ENCODE measurements at places on chromosomes 5 and 9.

GRCh38 chr9:134709512-134710270 is 68.1 kb downstream of the COL5A1 start:
- DNase-seq = no peak

- no peak for DNase-seq
Observed at GRCh38 chr9:75054368-75055001, 26.4 kb upstream of the CARNMT1 start.

GRCh38 chr5:1762883-1763547 is 36.6 kb downstream of the MRPL36 start:
- no peak for DNase-seq

DNA sequence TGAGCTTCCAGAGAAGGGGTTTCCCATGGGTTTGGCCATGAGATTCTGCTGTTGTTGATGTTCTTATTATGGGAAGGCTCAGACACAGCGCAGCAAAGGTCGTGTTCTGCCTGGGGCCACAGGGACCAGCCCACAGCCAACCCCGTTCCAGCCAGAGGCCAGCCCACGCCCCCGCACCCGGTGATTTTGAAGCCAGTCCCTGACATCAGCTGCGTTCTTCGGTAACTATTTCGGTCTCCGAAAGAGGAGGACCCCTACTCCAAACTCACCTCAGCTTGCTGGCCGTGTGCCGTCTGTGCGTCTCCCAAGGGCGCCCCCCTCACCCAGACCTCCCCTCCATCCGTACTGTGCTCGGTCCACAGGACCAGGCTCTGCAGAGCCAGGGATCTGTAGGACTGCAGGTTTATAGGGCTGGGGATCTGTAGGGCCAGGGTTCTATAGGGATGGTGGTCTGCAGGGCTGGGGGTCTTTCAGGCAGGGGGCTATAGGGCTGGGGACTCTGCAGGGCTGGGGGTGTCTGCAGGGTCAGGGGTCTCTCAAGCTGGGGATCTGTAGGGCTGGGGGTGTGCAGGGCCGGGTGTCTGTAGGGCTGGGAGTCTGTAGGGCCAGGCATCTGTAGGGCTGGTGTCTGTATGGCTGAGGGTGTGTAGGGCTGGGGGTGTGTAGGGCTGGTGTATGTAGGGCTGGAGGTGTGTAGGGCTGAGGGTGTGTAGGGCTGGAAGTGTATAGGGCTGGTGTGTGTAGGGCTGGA is 11.8 kb downstream of the COL5A1 start:
- no peak for DNase-seq

GRCh38 chr9:128304971-128305288 is 17.3 kb downstream of the TRUB2 start:
- no peak for DNase-seq

- no peak for DNase-seq
Observed at GRCh38 chr5:96856371-96856770, 19.9 kb upstream of the ERAP2 start.

DNA sequence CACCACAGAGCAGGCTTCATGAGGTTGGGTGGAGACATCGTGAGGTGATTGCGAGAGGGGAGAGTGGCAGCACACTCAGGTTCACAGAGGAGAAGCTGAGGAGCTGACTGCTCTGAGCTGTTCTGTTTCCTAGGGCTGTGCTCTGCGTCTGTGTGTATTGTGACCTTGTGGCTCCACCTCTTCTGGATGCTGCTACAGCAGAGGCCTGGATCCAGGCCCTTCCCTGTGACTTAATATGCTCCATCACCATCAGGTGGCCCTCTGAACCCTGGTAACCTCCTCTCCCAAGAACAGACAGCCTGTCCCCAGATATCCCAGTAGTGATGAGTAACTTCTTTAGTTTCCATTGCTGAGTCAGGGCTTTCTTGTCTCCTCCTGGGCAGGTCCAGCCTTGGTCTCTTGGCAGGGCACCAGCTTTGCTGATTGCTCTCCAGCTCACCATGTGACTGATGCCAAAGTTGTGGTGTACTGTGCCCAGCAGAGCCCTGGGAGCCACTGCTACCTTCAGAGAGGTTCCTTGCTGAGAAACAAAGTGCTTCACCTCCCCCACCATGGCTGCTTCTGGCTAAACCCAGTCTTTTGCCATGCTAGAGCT is 212.8 kb upstream of the CHD1 start:
- no peak for DNase-seq

DNA sequence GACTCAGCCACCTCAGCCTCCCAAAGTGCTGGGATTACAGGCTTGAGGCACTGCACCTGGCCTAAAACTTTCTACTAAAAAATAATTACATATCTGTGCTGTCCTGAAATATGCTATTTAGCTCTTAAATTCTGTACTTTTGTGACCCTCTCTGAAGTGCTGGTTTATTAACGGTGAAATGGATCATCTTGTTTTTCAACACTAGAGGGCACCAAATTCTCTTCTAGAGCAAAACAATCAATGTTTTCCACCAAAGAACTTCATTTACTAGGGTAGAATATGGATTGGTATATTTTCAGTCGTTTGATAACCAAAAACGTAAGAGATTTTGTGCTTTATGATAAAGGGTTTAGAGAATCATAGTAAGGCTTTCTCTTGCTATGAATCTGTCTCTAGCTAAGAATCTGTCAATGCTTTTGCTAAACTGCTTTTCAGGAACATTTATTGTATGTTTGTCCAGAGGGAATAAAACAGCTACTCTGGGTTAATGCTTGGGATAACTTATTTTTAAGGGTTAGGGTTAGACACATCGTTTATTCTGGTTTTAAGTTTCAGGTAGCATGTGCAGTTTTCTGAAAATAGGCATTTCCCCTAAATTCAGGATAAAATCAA is 63.6 kb downstream of the RNF180 start:
- DNase-seq = peak; percentile 21

- DNase-seq = peak; percentile 18
Observed at GRCh38 chr9:21995666-21996398, 1.2 kb downstream of the CDKN2B-AS1 start.

GRCh38 chr5:96614110-96614691 is 48.0 kb upstream of the CAST start:
- peak; percentile 70 for DNase-seq

GRCh38 chr9:115230924-115231515 is 113.1 kb upstream of the TNC start:
- no peak for DNase-seq

DNA sequence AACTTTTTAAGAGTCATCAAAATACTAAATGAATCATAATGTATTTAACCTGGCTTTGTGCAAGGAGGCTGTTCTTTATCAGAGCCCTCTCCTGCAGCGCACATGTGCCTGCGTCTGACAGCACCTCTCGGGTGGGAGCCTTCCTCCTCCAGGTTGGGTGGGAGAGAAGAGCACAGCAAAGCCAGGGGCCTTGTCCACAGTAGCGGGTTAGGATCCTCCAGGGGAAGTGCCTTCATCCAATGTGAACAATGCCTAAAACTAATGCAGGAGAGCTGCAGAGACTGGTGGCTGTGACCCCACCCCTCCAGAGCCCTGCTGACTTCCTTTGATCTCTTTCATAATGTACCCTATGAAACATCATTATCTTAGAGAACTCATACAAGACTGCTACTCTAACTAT is 10.2 kb downstream of the UBE2QL1 start:
- no peak for DNase-seq

DNA sequence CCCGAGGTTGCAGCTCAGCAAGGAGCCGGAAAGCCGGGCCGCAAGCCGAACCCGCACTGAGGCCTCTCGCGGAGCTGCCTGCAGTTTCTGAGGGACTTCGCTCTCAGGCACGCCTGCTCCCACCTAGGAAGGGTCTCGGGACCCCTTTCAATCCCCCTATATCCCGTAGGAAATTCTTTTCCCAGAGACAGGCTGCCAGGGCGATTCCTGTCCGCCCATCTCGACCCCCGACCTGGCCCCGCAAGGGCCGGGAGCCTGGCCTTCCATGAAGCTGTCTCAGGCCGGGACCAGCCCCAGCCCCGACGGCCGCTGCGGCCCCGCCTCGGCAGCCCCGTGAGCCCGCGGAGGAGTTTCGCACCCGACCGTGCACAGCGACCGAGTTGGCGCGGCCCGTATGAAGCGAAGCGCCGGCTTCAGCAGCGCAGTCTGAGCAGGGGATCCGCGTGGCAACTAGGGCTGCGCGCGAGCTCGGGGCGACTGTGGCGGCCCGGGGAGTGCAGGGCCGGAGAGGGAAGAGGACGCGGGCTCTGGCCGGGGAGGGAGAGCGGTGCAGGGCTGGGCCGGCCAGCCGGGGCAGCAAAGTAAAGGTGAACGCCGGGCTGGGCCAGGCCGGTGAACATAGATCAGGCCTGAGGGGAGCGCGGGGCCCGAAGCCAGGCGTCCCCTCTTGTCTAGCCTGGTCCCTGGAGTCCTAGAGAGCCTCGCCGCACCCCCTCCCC is 977 bp upstream of the PRDM12 start:
- no peak for DNase-seq

DNA sequence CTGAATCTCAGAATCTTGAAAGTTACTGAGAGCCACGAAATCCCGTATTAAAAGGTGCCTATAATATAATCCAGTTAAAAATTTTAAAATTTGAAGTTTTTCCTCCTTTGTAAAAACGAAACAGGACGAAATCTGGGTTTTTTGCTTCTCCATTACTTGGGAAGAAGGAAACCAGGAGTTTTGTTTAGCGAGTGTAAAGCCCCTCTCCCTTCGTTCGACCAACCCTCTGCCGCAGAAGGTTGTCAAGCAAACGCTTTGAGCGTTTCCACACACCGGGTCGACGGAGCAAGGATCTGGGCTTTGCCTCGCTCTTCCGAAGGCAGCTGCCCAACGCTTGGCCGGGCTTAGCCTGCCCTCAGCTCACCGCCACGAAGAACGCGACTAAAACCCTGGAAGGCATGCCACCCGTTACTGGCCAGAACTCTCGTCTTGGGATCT is 1.6 kb upstream of the FOXE1 start:
- DNase-seq = no peak

- DNase-seq = no peak
Observed at GRCh38 chr5:133471699-133472098, 140.6 kb downstream of the FSTL4 start.

DNA sequence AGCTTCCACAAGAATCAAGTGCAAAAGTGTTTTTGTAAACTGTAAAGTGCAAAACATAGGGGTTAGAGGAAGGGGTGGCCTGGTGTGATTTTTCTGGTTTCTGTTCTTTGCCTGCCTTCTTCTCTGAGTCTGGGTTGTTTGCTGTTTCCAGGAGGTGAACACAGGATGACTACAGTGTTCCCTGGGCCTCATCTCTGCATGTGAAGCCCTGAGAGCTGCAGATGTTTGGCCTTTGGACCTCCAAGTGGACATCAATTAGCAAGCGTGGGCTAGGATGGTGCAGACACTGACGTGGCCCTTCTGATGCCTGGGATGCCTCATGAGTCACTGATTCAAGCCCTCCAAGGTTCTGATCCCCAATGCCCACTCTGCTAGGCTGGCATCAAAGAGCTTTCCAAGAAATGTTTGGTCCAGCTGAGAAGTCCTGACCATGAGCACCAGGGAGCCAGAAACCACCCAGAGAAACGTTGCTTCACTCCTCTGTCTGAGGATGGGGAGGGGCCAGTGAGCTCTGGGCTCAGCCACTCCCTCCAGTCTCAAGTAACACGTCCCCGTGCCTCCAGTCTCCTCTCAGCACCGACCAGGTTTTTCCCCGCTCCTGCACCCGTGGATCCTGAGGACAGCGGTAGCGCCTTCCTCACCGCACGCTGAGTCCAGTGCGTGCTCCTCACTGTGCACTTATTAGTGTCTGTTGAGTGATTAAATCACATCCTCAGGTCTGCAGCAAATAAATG is 7.6 kb downstream of the IL9 start:
- DNase-seq = no peak

- no peak for DNase-seq
Observed at GRCh38 chr5:143086546-143086907, 316.4 kb downstream of the ARHGAP26 start.

GRCh38 chr9:27196383-27196782 is 87.4 kb downstream of the TEK start:
- no peak for DNase-seq

DNA sequence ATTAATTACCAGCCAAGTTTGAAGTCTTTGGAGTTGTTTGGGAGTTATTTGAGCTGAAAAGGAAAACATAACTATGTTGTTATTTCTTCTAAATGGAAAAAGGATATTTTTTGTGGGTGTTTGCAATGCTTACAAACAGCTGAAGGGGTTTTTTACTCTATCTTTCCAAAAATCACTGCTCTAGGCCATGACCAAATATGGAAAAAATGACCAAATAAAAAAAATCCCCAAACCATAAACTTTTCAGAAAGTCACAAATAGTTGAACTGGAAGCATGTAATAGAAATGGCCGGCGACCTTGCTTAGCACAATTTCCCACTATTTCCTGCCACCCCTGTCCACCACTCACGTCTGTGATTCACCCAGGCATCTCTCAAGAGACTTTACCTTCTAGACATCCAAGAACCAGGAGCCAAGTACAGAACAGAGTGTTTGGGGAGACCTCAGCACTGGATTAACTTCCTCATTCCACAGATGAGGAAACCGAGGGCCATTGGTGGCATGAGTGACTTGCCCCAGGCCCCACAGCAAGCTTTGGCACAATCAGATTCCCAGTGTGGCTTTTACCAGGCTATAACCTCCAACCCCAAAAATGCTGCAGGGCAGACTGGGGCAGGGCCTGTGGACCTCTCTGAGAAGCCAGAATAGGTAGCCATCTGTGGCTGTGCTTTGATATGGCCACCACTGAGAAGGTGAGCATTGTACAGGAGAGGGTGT is 84.5 kb downstream of the NRG2 start:
- DNase-seq = no peak

- no peak for DNase-seq
Observed at GRCh38 chr5:67235399-67236110, 39.0 kb upstream of the CD180 start.

- no peak for DNase-seq
Observed at GRCh38 chr5:174425964-174426290, 298.5 kb upstream of the MSX2 start.

DNA sequence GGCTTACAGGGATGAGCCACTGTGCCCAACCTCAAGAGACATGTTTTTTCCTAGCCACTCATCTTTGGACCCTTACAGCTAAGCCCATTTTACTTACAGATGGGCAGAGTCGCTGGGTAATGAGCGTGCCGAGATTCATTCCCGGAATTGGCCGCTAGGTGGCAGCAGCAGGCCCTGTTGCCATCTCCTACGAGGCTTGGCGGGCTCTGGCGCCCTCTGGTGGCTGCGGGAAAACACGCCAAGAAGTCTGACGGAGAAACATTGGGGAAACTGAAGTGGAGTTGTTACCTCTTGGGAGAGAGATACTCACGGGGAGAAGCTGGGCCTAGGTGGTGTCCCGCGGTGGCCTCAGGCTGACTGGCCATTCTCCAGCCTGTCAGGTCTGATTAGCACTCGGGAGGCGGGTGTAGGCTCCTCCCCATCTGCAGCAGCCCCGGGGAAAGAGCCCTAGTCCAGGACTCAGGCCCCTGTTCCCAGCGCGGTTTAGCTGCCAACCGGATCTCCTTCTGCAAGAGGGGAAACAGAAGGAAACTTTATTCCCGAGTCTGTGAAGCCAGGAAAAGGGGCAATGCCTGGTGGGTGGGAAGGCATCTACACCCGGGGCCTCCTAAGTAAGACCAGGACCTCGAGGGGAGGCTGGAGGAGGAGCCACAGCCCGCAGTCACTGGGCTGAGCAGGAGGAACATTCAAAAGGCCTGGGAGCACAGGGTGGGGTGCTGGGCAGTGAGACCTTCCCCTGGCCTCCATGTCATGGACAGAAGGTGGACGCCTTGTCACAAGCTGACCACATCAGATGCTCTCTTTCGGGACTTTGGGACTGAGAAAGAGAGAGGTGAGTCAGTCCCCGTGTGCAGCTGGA is 9.7 kb downstream of the PTGES2 start:
- peak; percentile 78 for DNase-seq

Measured in SHP77 (cell line).